Lung (tissue), 17 donors: ENCODE measurements at places on chromosomes 12 and 14.

GRCh38 chr12:94386422-94386821 is 73.2 kb downstream of the CEP83 start:
- no peak for DNase-seq

DNA sequence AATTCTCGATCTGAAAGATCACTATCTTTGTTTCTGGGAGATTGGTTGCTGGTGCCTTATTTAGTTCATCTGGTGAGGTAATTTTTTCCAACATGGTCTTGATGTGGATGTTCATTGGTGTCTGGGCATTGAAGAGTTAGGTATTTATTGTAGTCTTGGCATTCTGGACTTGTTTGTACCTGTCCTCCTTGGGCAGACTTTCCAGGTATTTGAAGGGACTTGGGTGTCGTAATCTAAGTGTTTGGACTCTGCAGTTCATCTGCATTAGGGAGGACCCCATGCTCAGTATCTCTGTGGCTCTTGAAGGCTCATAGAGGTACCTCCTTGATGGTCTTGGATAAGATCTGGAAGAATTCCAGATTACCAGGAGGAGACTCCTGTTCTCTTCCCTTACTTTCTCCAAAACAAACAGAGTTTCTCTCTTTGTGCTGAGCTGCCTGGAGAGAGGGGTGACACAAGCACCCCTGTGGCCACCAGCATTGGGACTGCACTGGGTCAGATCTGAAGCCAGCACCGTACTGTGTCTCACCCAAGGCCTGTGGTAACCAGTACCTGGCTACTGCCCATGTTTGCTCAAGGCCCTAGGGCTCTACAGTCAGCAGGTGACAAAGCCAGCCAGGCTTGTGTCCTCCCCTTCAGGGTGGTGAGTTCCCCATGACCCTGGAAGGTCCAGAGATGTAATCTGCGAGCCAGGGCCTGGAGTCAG is 5.3 kb downstream of the A2ML1 start:
- DNase-seq: no peak

DNA sequence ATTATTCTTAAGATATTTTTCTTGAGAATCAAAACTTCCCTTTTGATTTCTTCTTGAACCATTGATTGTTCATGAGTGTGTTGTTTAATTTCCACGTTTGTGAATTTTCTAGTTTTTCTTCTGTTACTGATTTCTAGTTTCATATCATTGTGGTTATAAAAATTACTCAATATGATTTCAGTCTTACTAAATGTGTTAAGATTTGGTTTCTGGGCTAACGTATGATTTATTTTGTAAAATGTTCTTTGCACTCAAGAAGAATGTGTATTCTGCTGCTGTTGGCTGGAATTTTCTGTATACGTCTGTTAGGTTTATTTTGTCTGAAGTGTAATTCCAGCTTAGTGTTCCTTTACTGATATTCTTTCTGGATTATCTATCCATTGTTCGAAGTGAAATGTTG is 24.7 kb downstream of the TRMT5 start:
- no peak for DNase-seq

GRCh38 chr14:23347406-23348296 is 5.0 kb downstream of the SLC22A17 start:
- no peak for DNase-seq

GRCh38 chr14:97033556-97034081 is 236.4 kb downstream of the VRK1 start:
- no peak for DNase-seq

DNA sequence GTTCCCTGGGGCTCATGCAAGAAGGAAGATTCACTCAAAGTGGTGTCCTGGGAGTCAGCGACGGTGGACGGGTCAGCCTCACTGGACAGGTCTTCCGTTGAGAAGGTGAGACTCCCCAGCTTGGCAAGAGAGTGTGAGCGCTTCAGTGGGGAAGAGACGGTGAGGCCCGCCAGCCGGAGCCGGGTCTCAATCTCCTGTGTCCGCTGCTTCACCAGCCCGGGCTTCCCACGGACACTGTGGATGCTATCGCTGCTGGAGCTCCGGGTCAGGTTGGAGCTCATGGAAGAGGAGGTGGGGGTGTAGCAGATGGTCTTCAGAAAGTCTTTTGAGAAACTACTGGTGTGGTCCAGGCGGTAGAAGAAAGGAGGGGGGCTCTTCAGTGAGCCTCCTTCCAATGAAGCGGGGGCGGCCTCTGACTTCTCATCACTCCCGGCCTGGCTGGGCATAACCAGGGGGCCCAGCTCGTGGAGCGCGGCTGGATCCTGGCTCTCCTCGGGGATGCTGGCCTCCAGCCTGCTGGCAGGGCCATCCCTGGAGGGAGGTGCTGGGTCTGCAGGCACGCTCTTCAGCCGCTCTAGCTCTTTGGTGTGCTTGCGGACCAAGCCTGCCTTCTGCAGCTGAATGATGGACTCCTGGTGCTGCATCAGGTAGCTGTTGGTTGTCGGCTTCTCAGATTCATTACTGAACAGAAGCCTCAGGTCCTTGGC is 56.9 kb upstream of the CORO1C start:
- DNase-seq: peak; percentile 80

GRCh38 chr14:96077983-96078624 is 38.9 kb downstream of the C14orf132 start:
- no peak for DNase-seq

GRCh38 chr12:116432314-116432750 is 126.8 kb upstream of the MAP1LC3B2 start:
- DNase-seq: peak; percentile 95

GRCh38 chr12:124175704-124176103 is 119.2 kb upstream of the RFLNA start:
- no peak for DNase-seq

DNA sequence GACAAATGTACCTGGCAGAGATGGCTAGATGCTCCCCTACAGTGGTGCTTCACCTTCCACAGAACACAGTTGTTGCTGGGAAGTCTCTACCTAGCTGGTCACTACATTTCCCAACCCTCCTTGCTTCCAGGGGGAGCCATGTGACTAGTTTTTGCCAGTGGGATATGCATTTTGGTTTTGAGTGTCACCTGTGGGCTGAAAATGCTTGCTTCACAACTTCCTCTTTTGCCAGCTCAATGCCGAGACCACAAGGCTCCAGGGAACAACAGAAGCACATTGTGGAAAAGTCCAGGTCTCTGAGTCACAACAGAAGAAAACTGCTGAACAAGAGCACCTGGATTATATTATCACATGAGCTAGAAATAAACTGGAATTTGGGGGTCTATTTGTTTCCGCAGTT is 48.5 kb upstream of the ARHGAP5 start:
- no peak for DNase-seq

GRCh38 chr12:1509413-1510052 is 84.8 kb downstream of the FBXL14 start:
- no peak for DNase-seq

- no peak for DNase-seq
These were observed 78.7 kb upstream of the PSMC1 start for GRCh38 chr14:90177539-90178189.

- no peak for DNase-seq
These were observed 54.4 kb upstream of the PLEKHG7 start for GRCh38 chr12:92648242-92649031.

GRCh38 chr12:108649126-108649525 is 15.4 kb upstream of the SELPLG start:
- DNase-seq: no peak

DNA sequence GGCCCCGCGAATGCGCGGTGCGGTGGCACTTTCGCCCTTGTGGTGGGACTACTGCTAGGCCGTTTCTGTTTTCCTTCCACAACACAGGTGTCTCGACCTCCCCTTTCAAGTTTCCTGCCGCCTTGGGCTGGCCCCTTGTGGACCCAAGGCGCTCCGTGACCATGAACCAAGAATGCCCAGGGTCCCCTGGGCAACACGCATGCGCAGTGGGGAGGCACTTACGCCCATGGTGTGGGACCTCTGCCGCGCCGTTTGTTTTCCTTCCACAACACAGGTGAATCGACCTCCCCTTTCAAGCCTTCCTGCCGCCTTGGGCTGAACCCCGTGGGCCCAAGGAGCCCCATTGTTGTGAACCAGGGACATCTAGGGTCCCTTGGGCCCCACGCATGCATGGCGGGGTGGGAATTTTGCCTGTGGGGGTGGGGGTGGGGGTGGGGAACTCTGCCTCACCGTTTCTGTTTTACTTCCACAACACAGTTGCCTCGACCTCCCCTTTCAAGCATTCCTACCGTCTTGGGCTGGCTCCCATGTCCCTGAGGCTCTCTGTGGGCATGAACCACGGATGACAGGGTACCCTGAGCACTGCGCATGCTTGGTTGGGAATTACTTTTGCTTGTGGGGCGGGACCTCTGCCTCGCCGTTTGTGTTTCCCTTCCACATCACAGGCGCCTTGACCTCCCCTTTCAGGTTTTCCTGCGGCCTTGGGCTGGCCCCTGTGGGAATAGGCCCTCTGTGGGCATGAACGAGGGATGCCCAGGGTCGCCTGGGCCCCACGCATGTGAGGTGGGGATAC is 355.1 kb downstream of the ALG10 start:
- DNase-seq: no peak

DNA sequence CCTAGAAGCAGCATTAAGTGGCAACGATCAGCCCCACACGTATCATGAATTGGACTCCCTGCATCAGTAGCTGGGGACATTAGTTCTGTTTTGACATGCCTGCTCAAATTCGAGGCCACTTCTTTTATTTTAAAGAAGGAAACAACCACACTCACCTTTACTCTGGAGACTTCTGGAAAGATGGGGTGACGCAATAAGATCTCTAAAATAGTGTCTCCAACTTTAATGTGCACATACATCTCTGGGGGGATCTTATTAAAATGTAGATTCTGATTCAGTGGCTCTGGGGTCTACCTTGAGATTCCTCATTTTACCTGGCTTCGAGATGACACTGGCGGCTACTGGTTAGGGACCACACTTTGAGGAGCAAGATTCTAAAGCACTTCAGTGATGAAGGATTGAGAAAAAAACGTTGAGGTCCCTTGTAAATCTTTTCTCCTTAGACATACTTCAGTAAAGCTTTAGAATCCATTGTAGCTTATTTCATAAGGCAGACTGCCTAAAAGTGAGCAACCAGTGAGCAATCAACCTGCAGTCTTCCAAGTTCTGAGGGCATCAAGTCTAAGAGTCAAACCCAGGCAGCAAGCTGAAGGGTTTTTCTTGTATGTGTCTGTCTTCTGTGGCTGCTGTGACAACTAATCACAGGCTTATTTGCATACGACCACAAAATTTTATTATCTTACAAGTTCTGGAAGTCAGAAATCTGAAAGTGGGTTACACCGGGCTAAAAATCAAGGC is 718.6 kb upstream of the TBX3 start:
- no peak for DNase-seq

DNA sequence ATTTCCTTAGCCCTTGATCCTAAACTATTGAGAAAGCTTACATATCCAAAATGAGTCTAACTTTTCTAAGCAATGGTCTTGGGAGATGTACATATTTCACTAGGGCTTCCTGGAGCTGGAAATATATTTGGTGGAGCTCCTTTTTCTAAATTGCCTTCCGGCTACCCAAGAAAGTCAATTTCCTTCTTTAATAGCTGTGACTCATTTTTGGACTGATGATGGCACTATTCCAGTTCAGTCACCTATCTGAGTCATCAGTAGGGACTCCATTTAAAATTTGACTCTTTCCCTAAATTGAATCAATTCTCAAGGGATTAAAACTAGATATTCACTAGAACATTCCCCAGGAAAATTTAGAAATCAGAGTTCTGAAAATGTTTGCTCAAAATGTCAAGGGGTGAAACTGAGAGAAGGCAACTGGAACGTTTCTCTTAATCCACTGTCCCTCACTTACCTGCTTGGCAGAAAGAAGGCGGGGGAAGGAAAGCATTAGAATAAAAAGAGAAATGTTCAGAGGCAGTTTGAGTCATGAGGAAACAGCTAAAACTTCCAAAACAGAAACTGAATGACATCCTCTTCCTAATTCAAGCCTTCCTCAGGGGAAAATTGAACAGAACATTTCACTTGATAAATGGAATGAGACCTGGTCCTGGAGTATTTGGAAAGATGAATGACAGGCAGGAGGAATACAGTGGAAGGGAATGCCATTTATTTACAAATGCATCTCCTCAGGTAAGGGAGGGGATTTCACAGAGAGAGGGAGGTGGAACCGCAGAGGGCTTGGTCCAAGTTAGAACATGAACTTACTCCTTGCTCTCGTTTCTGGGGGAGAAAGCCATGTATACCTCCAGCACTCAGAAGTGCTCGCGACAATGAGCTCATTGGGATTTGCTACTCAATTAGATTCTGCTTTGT is 91.2 kb downstream of the RGS6 start:
- no peak for DNase-seq

DNA sequence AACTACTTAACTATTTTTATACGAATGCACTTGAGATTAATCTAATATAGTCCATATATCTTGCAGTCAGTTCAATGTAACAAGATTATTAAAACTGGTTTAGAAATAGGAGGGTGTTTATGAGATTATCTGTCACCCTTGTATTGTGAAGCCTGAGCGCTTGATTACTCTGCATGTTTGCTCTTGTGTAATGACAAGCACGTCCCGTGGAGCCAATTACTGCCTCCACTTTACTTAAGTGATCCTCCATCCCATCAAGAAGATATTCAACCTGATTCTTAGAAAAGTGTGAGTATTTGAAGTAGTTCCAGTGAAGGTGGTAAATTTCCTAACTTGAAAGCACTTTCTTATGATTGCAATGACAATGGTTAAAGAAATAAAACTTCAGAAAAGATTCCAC is 415.2 kb upstream of the GARIN6 start:
- DNase-seq: no peak

DNA sequence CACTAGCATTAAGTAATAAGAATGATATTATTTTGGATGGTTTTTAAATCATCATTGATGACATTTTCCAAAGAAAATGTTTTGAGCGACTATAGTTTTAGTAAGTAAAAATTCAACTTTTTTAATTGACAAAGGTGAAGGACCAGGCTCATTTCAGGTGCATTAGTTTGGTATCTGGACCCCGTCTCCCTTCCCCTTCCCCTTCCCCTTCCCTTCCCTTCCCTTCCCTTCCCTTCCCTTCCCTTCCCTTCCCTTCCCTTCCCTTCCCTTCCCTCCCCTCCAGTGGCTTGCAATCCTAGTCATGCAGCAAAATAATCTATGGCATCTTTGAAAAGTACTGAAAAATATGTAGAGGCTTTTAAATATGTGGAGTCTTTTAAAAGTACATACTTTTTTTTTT is 13.0 kb upstream of the SSPN start:
- DNase-seq: no peak

DNA sequence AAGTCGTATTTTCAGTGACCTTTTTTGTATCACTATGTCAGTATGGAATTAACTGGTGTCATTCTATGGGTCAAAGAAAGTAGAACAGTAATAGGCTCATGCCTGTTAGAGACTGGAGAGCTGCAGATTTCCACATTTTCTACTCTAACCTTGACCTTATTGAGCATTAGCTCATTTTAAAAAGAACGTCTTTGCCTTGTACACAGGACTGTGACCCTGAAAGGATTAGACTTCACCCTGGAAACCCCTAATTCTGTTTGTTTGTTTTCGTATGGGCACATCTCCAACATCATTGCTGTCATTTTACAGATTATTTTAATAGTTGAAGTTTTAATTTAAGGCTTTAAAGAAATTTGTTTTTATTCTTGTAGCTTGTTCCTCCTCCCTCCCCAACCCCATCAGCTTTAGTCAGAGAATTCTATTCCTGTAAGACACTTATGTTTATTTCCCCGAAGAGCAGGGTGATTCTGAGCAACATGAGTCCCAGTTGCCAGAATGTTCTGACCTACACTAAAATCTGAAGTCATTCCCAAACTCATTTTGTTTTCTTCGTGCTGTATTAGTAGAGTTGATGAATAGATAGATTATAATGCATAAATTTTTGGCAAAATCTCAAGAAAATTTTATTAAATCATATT is 451.3 kb downstream of the FOXG1 start:
- no peak for DNase-seq

- DNase-seq: no peak
These were observed 56.1 kb downstream of the TECPR2 start for GRCh38 chr14:102418853-102419240.

GRCh38 chr12:39028382-39028781 is 123.0 kb upstream of the CPNE8 start:
- DNase-seq: no peak
